ENCODE measurements at places on chromosomes 5 and 9.

GRCh38 chr5:169647566-169647965, 10.5 kb downstream of the DOCK2 start:
- no peak for DNase-seq

- DNase-seq = no peak
Measured at GRCh38 chr5:78926252-78926651, 58.9 kb downstream of the ARSB start.

DNA sequence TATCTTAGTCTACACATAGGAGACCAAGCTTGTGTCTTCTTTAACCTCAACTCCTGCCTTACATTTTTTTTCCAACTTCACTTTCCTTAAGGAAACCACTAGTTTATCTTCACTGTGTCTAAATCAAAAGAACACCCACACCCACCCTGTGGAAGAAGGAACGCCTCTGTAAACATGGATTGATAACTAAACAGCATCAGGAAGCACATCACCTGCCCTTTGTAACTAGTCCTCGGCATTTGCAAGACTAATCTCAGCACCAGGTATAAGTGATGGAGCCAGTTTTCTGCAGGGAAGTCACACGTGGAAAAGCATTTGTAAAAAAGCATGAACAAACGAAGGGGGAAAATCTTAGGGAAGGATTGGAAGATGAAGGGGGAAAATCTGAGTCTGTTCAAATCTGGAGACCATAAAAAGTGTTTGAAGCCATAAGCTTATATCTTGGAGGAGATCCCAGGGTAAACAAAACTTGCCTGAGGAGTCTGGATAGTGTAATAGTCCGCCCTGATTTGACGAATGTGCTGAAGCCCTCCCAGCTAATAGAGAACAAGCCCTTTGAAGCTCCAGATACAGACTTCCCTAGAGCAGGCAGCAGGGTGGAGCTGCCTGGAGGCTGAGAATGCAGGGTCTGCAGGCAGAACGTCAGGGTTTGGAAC, 117.3 kb upstream of the LHFPL2 start:
- DNase-seq = no peak

DNA sequence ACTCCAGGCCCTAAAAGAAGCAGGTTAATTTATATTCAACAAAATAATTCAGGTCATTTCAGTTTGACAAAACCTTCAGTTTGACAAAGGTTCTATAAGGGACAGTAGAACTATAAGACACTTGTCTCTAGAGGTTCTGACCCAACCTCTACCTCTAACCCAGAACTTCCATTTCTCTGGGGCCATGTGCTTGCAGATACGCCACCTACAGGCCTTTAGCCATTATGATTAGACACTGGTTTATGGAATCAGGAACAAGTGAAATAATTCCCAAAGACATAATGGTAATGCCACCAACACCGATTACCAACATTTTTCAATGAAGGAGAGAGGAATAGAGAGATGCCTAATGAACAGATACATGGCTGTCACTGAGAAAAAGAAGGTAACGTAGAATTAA, 733.9 kb downstream of the PRELID2 start:
- DNase-seq = no peak

GRCh38 chr9:115143689-115144088, 25.7 kb upstream of the TNC start:
- no peak for DNase-seq

DNA sequence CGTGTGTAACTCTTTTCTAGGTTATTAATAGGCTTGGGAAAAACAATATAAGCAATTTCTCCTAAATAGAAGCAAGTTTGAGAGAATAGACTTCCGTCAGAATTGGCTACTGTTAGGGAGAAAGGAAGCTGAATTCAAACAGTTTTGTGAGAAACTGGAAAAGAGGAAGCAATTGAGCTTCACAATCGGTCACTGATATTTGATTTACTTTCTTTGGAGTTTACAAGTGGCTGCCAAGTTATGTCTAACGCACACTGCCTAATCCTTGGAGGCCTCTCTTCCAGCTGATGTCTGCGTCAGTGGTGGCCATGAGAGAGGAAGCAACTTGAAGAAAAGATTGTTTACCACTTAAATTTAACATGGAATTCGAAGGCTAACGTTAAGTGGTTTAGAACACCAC, 319.5 kb downstream of the ADGRV1 start:
- no peak for DNase-seq

GRCh38 chr5:131534974-131535373, 100.1 kb downstream of the RAPGEF6 start:
- DNase-seq = no peak

DNA sequence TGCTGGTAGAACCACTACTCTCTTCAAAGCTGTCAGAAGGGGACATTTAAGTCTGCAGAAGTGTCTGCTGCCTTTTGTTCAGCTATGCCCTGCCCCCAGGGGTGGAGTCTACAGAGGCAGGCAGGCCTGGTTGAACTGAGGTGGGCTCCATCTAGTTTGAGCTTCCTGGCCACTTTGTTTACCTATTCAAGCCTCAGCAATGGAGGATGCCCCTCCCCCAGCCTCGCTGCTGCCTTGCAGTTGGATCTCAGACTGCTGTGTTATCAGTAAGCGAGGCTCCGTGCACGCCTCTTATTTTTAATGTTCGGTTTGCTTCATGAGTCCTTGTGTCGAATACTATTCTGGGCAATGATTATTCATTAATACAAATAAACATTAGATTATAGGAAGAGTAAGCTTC, 3.1 kb upstream of the SLC27A6 start:
- no peak for DNase-seq

DNA sequence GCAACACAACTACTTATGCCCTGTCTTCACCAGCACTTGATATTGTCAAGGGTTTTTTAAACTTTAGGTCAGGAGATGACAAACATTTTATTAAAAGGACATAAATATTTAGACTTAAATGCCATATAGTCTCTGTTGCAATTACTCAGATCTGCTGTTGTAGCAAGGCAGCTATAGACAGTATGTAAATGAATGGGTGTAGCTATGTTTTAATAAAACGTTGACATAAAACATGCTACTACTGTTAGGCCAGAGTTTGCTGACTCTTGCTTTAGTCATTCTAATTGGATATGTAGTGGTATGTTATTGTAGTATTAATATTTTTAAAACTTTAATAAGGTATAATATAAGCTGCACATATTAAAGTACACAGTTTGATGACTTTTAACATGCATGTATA, 27.7 kb downstream of the ZNF131 start:
- no peak for DNase-seq

DNA sequence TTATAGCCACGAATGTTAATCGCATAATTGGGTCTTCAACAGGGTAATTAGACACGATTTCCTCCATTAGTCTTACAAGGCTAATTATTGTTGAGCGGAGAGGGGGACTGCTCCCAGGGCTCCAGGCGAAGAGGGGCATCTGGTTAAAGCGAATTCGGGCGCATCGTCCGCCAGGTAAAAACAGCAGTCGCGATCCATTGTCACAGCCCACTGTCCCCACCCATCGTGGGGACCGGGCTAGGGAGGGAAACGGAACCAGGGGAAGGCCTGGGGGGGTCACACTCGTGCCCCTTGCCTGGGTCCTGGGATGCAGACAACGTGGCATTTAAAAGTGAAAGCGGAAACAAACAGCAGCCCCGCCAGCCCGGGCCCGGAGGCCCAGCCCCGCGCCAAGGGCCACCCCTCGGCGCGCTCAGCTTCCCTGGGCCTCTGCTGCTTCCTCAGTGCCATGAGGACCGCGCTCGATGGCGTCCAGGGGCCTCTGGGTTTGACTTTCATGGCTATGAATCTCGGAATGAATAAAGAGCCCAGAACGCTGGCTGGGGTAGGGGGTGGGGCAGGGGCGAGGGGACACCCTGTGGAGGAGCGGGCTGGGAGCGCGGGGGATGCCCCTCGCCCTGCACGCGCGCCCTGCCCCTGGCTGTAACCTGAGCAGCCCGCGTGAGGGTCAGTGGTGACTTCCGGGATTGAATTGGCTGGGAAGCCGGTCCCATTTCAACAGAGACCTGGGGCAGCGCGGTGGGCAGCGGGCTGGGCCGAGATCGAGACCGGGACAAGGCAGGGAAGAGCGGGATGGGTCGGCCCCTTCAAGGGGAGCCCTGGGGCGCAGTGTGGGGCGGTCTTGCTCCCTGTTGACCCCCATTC, 99.9 kb downstream of the GTF3C4 start:
- DNase-seq = peak; percentile 44

- no peak for DNase-seq
Measured at GRCh38 chr5:133503511-133503910, 108.8 kb downstream of the FSTL4 start.

- DNase-seq = no peak
Measured at GRCh38 chr5:159854916-159855315, 61.4 kb upstream of the ADRA1B start.

GRCh38 chr5:136439367-136439766, 74.0 kb upstream of the TRPC7 start:
- DNase-seq = no peak

GRCh38 chr5:132237670-132238069, 10.0 kb upstream of the P4HA2 start:
- no peak for DNase-seq

DNA sequence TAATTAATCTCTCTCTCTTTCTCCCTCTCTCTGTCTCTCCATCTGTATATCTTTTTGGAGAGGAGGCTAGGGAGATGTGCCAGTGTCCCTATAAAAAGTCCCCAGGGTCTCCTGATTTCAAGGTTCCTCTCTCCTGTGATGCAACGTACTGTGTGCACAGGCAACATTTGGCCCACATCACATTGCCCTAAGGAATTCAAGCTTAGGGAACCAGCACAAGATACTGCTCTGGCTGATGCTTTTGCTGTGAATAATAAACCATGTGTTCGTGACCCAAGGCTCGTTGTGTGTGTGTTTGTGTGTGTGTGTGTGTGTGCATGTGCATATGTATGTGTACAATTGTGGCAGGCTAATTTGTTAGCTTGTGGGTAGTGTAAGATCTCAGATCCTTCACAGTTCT, 9.7 kb downstream of the SPATA9 start:
- DNase-seq = no peak

DNA sequence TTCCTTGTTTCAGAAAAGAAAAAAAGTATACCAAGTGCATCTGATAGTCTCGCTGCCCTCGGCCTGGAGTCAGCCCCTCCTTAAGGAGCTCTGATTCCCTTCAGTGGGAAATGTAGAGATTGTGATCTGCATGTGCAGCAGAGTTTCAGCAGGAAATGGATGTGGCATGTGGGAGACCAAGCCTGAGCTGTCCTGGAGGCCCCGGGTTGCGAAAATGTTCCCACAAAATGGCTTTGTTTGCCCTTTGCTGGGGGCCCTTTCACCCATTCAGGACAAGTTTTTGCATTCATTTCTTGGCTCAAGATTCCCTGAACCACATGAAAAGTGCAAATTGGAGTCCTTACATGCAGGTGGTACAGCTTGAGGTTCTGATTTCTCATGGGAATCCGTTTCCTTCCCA, 230.9 kb downstream of the GADD45G start:
- no peak for DNase-seq

DNA sequence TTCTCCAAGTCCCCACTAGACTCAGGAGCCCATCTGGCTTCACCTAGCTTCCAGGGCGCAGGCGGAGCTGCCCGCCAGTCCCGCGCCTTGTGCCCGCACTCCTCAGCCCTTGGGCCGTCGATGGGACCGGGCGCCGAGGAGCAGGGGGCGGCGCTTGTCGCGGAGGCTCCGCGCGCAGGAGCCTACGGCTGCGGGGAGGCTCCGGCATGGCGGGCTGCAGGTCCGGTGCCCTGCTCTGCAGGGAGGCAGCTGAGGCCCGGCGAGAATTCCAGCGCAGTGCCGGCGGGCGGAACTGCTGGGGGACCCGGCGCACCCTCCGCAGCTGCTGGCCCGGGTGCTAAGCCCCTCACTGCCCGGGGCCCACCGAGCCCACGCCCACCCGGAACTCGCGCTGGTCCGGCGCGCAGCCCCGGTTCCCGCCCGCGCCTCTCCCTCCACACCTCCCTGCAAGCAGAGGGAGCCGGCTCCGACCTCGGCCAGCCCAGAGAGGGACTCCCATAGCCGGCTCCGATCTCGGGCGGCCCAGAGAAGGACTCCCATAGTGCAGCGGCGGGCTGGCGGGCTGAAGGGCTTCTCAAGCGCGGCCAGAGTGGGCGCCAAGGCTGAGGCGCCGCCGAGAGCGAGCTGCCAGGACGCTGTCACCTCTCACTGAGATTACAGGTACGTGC, 78.1 kb upstream of the PJA2 start:
- DNase-seq = no peak

DNA sequence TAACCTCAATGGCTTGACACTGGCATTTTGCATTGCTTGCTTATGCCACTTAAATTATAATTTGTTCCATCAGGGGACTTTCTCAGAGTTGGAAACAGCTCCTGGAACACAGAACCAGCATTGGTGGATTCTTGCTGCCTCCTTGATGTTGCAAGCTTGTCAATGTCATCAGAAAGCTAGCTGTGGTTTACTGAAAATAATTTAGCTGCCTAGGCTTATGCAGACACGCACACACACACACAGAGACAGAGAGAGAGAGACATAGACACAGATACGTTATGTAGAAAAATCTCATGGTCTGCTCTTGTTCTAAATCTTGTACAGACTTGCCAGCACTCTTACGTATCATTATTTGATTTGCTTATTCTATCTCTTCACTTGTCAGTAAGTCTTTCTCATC, 78.0 kb downstream of the HMHB1 start:
- DNase-seq = no peak

DNA sequence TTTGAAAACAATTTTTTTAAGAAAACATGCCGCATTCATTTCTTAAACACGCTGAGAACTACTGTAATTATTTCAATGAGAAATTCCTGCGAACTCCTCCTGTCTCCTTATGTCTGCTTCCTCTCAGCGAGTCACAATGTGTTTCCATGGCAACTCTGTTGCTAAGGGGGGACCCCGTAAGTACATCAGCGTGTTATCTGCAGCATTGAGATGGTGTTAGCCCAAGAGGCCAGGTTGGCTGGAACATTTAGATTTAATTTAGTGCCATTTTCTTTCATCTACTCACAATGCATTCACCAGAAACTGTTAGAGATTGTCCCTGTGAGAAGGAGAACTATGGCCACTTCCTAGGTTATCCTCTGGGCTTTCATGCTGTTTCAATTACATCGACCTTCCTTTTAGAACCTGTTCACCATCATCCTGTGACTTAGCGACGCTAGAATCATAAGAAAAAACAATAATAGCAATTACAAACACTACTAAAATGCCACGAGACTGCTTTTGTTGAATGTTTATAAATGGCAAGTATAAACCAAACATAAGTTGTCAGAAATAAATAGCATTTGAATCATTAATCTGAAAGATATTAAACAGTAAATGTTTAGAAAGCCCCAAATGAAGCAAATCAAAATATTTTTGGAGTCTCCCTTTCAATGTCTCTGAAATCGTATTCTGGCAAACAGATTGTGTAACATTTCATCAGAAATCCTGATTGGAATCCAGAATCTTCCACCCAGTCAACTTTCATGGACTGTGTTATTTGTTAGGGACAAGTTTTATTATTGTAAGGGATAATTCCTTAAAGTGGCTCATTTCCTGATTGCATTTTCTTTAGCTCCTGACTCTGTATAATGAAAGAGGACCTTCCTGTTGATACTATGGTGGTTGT, 39.7 kb upstream of the SHC3 start:
- DNase-seq = no peak

GRCh38 chr5:56190497-56190896, 42.6 kb downstream of the ANKRD55 start:
- DNase-seq = peak; percentile 17

Data from activated T-helper 1 cell treated with Interleukin-2 at 50 U/mL for 16 hours (primary cell).